Activated CD8-positive, alpha-beta memory T cell treated with anti-CD3 and anti-CD28 coated beads for 24 hours (primary cell): ENCODE measurements at places on chromosomes 12 and 14.

GRCh38 chr14:104656014-104656714, 33.3 kb upstream of the INF2 start:
- DNase-seq, result no peak

GRCh38 chr12:31768046-31768445, 39.2 kb upstream of the AMN1 start:
- DNase-seq, result no peak

GRCh38 chr12:93429448-93429847, 12.3 kb downstream of the UBE2N start:
- DNase-seq, result no peak

DNA sequence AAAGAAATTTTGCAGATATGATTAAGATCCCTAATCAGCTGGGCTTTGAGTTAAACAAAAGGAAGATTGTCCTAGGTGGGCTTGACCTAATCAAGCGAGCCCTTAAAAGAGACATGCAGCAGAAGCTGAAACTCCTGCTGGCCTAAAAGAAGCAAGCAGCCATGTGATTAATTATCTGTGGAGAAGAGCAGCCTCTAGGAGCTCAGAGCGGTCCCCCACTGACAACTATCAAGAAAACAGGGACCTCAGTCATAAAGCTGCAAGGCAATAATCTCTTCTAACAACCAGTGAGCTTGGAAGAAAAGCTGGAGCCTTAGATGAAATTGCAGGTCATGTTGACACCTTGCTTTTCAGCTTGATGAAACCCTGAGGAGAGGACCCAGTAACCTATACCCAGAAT, 288.9 kb upstream of the CLEC14A start:
- DNase-seq, result no peak

GRCh38 chr12:14941369-14941768, 3.0 kb upstream of the ERP27 start:
- no peak for DNase-seq

- DNase-seq, result no peak
Observed at GRCh38 chr12:18951218-18951617, 178.3 kb upstream of the PLEKHA5 start.
